ENCODE measurements at places on chromosomes 13 and 19. TPM values are rescaled to one million over a fixed set of nuclear protein-coding genes. Genes with fewer than 3 reads are reported as not detected.

GTF2F1 gene
- 63.3 TPM for total RNA-seq

FFAR1 gene
- total RNA-seq, result 2.1 TPM

DNA sequence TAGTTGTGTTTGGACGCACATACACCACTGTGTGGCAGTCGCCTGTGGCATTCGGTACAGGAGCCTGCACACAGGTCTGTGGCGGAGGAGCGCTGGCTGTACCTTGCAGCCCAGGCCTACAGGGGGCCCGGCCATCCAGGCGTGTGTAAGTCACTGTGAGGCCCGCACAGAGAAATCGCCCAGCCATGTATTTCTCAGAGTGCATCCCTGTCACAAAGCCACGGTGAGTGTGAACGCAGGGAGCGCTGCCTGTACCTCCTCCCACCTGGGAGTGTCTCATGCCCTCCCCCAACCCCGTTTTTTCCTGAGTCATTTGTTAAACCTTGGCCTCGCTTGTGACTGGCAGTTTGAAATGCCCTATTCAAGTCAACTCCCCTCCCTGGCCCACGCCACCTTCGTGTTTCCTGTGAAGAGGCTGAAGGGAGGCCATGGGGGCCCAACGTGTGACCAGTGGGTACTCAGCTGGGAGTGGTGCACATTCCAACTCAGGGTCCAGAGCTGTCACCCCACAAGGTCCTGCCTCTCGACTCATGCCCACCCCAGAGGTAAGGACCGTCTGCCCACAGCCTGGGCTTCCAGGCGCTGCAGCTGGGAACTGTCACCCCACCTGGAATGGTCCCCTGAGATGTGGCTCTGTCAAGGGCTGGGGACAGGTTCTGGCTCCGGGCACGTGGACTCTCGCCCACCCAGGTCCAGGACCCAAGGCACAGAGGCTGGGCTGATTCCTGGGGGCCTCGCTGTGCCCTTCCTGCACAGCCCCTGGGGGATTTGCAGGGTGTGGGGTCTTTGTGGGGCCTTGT lies 11.6 kb upstream of the RASA3 start:
- DNase-seq, result no peak

DNA sequence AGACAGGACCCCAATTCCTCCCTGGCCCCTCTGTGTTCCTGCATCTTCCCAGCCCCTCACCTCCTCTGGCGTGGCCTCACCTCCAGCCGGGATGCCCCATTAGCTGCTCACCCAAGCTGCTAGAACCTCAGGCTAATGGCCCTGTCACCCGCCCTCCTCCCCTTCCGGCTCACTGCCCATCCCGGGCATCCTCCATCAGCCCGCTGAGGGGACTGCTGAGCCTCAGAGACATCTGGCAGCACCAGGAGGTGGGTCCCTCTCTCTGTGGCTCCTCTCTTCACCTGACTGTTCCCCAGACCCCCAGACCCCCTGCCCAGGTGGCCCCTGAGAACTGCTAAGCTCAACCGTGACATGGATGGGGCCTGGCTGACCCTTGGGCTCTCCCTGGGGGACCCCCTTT lies 2.9 kb downstream of the FFAR1 start:
- DNase-seq, result peak; percentile 52

DNA sequence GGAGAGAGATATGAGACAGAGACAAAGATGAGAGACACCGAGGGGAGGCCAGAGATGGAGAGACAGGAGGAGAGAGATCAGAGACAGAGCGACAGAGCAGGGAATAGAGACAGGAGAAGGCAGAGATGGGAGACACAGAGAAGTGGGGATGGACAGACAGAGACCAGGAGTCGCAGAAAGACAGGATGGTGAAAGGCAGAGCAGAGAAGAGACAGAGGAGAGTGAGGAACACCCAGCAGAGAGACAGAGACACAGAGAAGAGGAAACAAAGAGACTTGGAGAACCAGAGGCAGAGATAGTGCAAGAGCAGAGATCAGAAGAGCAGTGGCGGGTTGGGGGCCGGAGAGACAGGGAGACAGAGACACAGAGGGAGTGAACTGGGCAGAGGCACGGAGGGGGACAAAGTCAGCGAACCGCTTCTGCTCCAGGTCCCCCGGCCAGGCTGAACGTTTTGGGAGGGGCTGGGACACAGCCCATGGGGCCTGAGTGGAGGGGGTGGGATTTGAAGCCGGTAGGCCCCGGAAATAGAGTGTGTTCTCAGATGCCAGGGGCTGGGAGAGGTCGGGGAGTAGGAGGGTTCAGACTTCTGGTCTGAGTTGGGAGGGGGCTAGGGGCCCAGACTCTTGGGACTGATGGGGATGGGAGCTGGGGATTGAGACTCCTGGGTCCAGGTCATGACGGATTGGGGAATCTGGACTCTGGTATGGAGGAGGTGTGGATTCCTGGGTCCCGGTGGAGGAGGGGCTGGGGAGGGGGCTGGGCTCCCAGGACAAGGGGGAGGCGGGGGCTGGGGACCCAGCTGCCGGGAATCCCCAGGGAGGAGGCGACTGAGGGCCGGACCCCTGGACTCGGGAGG lies 654 bp downstream of the ZNF579 start:
- no peak for DNase-seq

GRCh38 chr13:75316427-75316826 lies 165.5 kb downstream of the TBC1D4 start:
- no peak for DNase-seq

DNA sequence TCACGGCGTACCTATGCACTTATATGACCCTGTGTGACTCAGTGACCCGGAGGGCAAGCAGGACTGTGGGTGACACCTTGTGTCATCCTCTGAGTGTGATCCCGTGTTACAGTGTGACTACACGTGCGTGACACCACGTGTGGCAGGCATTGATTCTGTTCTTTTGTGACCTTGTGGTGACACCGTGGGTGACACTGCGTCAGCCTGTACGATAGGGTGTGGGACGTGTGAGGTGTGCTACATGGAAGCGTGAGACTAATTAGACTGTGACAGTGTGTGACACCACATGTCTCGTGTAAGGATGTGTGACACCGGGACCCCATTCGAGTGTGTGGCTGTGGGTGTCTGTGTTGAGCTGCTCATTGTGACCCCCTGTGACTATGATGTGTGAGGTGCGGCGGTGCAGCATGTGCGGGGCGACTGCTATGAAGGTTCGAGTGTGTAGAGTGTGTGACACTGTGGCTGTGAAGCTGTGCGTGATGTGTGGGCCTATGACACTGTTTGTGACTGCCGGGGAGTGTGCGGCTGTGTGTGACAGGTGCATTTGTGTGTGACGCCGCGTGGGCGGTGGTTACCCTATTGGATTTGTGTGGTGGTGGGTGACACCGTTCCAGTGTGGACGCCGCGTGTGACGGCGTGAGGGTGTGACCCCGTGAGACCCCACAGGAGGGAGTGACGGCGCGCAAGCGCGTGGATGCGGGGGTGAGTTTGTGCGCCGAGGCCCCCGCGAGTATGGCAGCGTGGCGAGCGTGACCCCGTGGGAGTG lies 399 bp upstream of the SPTBN4 start:
- no peak for DNase-seq

GRCh38 chr13:39811051-39811450 lies 155.6 kb downstream of the COG6 start:
- DNase-seq, result no peak
